ENCODE measurements at places on chromosomes 1 and 21. TPM values are rescaled to one million over a fixed set of nuclear protein-coding genes. Genes with fewer than 3 reads are reported as not detected.

DNA sequence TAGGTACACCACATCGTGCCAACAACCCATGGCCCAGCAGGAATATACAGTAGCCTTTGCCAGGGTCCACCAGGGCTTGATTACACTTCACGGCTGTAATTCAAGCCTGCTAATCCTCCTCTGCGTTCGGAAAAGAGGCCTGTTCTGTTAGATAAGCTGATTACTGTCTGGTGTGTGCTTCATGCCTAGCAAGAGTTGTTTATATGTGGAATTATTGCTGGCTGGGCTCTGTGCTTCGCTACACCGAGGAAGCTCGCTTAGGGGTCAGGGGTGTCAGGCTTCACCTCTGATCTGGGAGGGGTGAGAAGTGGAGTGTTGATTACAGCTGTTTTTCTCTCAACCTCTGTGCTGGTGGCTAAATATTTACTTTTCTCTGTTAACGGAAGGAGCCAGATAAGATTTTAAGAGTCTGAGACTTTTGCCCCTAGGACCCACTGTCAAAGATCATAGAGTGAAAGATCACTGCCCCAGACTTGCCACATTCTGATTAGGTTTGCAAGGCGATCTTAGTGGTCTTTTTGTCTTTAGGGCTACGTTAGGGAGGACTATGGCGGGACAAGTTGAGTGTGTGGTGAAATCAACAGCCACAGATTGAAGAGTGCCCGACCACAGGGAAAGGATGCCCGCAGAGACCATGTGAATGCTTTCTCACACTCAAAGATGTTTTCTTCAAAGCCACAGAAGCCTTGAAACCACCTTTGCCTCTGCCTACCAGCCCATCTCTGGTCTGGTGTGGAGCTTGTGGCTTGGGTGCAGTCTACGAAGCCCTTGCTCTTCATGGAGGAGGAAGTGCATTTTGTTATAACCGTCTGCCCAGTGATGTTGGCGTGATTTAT is 216.1 kb downstream of the PBX1 start:
- no peak for DNase-seq

GRCh38 chr1:84382127-84382526 is 16.2 kb upstream of the DNASE2B start:
- no peak for DNase-seq

CA6 gene
- total RNA-seq, result not detected

- DNase-seq, result no peak
These were observed 12.4 kb downstream of the ATP1A2 start for GRCh38 chr1:160127865-160128523.

- DNase-seq, result no peak
These were observed 57.5 kb upstream of the IPO9 start for GRCh38 chr1:201771466-201771865.

All from mesothelial cell of epicardium (in vitro differentiated cells).